Right ventricle myocardium inferior (tissue), 1 donor: ENCODE measurements at places on chromosomes 2 and 18.

GRCh38 chr2:224393157-224393872, 8.6 kb downstream of the FAM124B start:
- DNase-seq: no peak

DNA sequence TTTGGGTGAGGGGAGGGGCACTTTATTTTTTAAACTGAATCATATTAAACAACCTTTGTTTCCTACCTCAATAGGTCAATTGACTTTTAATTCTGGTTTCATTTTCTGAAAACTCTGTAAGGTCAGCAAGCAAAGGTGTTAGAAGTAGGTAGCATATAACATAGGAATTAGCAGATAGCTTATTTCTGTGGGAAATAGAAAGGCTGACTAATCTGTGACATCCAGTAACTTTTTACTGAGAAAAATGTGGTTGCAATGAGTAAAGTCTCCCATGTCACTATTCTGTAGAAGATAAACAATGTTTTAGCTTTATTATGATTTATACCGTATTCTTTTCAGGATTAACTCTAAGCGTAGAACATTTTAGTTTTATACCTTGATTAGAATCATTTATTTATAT, 240.4 kb downstream of the PLCL1 start:
- no peak for DNase-seq

GRCh38 chr18:77067291-77068061, 65.1 kb downstream of the MBP start:
- peak; percentile 76 for DNase-seq

DNA sequence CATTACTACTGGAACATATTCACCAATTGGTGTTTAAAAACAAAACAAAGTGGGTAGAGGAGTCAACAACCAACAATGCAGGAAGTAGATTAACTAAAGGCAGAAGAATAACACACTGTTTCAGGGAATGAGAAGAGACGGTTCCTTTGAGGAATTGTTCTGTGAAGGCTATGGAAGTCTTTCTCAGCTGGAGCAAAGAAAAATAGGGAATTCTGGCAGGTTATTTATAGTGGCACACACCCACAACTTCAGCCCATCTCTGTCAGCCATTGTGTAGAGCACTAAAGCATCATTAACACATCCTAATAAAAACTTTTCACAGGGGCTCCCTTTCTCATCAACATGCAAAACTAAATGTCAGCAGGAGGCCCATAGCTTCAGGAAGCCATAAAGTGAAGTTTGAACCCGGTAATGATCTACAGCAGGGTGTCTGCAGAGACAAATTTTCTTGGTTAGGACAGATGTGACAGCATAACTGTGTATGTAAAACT, 113.6 kb downstream of the CDH2 start:
- DNase-seq: no peak

GRCh38 chr2:84906900-84907714, 1.7 kb downstream of the TMSB10 start:
- no peak for DNase-seq

DNA sequence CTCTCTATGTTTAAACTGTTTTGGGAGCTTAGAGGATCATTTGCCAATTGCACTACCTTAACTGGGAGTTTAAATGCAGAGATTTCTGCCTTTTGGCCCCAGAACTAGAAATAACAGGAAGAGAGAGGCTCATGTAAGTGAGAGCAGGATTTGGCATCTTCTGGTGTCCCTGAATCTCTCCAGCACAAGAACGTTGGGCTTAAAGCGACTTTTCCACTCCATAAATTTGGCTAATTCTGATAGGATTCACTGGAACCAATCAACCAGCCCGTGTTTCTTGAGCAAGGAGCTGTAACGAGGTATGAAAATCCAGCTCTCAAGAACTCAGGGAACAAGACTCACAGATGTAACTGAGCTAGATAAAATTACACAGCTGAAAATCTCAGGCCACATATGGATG, 181.0 kb downstream of the C1D start:
- no peak for DNase-seq
